ENCODE measurements at places on chromosomes 12 and 14.

- DNase-seq = no peak
Measured at GRCh38 chr12:131795064-131795463, 33.1 kb upstream of the MMP17 start.

GRCh38 chr14:78278464-78279250 lies 108.5 kb downstream of the NRXN3 start:
- DNase-seq = no peak

GRCh38 chr12:22551624-22552023 lies 7.3 kb upstream of the C2CD5 start:
- no peak for DNase-seq

GRCh38 chr12:38163442-38163801 lies 153.2 kb upstream of the ALG10B start:
- DNase-seq = no peak

GRCh38 chr14:21307637-21308036 lies 27.8 kb downstream of the RPGRIP1 start:
- DNase-seq = no peak

DNA sequence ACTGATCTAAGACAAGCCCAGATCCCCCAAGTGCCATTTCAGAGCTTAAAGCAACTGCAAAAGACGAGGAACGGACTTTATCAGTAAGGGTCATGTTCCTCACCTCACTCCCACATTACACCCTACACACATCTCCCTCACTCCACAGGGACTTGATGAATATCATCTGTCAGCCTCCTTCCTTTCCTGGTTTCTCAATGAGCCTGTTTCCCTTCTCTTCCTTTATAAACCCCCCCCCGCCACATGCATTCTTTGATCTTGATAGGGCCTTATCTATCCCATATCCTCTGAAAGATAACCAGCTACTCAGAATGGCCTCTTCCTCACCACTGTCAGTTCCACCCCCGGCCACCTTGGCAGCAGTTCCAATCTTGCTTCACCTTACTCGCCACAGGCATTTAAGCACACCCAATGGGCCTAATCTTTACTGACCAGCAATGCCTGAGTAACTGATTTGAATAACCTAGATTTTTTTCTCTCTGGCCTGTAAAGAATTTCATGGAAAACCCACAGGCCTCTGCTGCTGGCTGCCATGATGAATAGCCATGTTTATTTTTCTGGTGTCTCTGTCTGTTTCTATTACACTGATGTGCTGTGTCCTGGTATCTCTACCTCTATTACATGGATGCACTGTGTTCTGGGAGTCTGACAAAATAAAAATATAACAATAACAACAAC lies 138.7 kb downstream of the PHLDA1 start:
- no peak for DNase-seq

- no peak for DNase-seq
Measured at GRCh38 chr14:67738740-67739504, 37.2 kb downstream of the RDH12 start.

- DNase-seq = no peak
Measured at GRCh38 chr12:95787274-95787818, 3.2 kb downstream of the NTN4 start.

- no peak for DNase-seq
Measured at GRCh38 chr14:62189698-62190097, 427.5 kb downstream of the SNAPC1 start.

DNA sequence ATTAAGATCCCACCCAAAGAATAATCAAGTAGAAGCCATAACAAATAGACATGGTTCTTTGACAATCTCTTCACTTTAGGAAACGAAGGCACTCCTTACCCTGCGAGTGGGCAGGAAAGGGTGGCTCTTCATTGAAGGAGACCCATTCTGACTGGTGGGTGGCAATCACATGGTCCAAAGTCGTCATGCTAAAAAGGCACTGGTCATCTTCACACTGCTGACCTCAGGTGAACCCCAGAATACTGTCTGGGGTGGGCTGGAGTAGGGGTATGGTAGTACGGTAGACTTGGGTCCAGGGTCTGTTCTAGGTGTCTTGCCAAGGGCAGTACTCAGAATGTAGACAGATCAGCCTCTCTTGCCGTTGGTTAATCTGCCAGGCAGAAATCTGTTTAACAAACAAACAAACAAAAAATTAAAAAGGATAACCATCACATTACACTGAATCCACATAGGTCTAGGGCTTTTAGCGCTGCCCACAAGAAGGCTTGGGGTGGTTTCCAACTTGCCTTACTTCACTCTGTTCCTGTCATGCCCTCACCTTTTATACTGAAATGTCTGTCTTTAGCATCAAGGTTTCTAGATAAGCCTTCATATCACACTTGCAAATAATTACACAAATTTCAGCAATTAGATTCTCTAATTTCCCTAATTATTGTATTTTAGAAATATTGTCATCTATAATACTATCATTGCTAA lies 1.8 kb downstream of the STON2 start:
- no peak for DNase-seq

DNA sequence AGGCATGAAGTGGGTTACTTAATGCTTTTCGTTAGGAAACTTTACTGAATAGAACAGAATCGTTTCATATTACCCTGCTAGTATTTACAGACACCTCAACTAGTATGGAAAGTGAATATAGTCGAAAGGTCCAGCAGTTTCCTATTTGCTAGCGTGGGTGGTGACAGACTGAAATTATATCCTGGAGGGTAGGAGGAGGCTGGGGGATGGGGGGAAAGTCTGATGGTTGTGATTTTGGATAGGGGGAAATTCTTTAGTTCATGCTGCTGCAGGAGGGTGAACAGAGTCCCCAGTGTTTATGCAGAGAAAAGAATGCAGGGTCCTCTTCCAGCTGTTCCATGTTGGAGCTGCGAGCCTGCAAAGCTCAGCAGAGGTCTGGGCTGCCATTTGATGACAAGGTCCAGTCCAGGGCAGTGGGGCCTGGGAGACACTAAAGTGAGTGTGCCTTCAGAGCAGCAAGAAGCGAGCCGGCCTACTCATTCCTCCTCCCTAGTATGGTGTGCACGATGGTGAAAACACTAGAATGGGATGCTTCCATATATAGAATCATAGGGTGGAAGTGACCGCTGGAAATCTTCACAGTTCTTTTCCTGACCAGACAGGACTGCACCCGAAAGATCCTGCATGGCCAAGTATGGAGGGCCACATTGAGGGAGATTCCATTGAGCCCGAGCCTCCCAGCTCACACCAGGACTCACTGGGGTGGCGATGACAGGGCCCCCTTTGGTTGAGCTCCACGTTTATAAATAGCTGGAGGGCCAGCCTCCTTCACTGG lies 2.1 kb downstream of the SAMD4A start:
- DNase-seq = no peak

GRCh38 chr12:94140556-94140955 lies 7.8 kb upstream of the PLXNC1 start:
- DNase-seq = peak; percentile 45

DNA sequence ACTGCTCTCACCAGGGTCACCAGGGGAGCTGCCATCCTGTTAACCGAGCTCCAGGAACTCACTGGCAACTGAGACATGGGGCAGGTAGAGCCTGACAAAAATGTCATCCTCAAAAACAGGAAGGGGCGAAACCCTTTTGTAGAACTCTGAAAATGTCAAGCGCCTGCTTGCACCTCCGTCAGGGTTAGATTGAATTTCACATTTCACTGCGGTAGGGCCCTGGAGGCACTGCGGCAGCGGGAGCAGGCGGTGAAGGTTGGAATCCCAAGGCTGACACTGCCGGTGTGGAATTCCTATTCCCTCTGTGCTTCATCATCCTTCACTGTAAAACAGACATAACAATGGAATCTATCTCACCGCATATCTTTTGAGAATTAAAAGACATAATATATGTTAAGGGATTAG lies 142.8 kb upstream of the TMCC3 start:
- no peak for DNase-seq

GRCh38 chr12:11821386-11822080 lies 172.1 kb downstream of the ETV6 start:
- no peak for DNase-seq

DNA sequence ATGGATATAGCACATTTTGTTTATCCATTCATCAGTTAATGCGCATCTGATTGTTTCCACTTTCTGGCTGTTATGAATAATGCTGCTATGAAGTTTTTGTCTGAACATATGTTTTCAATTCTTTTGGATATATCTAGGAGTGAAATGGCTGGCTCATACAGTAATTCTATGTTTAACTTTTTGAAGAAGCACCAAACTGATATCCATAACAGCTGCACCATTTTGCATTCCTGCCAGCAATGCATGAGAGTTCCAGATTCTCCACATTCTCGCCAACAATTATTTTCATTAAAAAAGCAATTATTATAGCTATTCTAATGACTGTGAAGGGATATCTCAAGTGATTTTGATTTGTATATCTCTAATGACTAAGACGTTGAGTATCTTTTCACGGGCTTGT lies 89.9 kb upstream of the PPP4R3A start:
- DNase-seq = no peak

- DNase-seq = no peak
Measured at GRCh38 chr12:18192119-18192518, 69.2 kb upstream of the PIK3C2G start.

DNA sequence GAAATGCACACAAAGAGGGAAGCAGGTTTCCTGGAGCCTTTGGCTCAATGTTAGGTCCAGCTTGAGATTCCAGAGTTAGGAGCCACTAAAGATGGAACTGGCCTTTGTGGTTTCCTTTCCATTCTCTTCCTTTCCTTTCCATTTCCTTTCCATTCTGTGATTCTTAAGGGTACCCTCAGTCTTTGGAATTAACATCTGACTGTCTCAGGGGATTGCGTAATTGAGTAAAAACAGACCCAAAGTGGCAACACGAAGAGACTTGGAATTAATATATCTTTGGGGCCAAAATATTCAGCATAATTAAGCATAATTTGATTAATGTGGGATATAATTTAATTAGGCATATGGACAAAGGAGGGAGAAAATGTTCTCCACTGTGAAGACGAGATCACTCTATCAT lies 205.6 kb downstream of the CRADD start:
- no peak for DNase-seq

Data from activated CD8-positive, alpha-beta memory T cell treated with anti-CD3 and anti-CD28 coated beads, Interleukin-2, amount 50 U/mL, for 4 hours (primary cell).